ENCODE measurements at places on chromosomes 16 and 17.

DNA sequence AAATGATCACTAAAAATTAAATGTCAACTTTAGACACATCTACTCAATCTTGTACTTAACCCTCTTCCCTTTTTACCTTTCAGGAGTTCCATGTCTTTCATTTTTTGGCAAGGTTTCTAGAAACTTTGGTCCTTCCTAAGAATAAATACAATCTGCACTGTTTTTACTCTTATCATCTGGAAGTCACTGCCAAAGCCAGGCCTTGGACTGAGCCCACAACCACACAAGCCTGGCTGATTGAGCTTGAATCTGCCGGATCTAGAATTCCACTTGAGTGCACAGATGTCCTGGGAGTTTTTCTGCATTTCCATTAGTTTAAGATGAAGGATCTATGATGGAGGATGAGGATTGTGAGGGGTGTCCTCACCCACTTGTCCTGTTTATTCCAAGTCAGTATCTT, 126.1 kb downstream of the VPS53 start:
- no peak for DNase-seq

DNA sequence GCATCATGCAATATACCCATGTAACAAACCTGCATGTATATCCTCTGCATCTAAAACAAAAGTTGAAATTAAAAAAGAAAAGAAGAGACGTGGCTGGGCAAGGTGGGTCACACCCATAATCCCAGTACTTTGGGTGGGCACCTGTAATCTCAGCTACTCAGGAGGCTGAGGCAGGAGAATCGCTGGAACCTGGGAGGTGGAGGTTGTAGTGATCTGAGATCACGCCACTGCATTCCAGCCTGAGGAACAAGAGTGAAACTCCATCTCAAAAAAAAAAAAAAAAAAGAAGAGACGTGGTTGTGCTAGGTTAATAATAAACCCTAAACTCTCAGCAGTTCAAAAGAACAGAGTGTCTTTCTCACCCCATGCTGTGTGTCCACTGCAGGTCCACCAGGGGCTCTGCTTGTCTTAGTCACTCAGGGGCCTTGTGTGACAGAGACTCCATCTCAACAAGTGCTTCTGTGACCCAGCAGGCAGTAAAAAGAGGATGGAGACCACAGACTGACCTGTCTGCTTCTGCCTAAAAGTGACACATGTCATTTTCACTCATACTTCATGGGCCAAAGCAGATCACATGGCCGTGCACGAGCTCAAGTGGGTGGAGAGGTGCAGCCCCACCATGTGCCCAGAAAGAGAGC, 22.3 kb upstream of the N4BP1 start:
- DNase-seq: no peak

GRCh38 chr16:23877107-23878070, 41.6 kb downstream of the PRKCB start:
- DNase-seq: no peak

DNA sequence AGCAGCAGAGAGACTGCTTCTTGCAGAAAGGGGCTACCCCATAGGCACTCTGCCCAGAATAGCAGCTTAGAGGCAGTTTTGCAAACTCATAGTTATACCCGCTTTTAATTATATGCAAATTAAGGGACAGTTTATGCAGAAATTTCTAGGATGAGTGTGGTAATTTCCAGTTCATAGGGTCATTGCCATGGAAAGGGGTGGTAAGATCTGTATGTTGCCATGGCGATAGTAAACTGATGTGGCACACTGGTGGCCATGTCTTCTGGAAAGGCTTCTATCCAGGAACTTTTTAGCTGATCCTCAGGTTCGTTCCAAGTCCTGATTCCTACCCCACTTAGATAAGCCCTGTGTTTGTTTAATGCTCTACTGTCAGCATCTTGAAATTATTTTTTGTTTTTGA, 6.2 kb downstream of the STXBP4 start:
- DNase-seq: no peak

DNA sequence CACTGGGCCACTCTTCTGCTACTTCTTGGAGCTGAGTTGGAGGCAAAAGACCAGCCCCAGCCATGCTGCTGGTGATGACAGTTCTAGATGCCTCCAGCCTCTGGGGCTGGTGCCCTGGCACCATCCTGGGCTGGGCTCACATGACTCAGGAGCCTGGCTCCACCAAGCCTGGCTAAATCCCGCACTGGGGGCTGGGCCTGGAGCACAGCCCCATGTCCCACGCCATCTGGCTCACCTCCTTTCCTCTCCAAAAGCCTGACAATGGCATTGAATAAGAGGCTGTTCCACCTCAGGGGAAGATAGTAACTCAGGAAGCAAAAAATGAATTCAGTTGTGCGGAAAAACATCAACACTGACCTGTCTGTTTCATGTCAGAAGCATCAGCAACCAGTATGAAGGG, 45.1 kb upstream of the MTSS2 start:
- DNase-seq: no peak

DNA sequence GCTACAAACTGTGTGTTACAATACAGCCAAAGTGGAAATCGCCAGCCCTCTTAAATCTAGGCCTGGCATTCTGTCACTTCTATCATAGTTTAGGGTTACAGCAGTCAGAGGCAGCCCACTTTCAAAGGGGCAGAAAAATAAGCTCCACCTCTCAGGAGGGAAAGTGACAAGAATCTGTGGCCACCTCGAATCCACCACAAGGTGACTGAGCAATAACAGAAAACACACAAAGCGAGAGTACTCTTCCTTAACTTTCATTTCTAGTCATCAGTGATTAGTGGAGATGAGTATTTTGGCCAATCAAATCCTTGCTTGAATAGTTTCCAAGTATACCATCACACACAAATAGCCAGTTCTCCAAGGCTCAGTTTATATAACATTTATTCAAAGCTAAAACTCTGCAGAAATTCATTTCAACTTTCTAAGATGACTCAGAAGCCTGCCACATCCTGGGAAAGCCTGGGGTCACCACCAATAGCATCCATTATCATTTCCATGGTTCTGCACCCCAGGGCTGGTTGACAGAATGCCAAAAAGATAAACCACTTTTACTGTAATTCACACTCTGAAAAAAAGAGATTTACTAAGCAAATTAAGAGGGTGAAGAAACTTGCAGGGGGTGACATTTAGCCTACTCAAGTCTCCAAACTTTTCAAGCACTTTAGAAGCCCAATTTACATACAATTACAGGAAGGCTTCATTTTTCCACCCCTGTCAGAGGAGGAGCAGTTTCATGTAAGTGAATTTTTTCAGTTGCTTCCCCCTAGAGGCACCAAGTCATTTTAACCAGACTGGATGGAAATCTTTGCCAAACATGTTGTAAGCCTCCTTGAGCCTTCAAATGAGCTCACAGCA, 66.8 kb downstream of the SALL1 start:
- DNase-seq: no peak

DNA sequence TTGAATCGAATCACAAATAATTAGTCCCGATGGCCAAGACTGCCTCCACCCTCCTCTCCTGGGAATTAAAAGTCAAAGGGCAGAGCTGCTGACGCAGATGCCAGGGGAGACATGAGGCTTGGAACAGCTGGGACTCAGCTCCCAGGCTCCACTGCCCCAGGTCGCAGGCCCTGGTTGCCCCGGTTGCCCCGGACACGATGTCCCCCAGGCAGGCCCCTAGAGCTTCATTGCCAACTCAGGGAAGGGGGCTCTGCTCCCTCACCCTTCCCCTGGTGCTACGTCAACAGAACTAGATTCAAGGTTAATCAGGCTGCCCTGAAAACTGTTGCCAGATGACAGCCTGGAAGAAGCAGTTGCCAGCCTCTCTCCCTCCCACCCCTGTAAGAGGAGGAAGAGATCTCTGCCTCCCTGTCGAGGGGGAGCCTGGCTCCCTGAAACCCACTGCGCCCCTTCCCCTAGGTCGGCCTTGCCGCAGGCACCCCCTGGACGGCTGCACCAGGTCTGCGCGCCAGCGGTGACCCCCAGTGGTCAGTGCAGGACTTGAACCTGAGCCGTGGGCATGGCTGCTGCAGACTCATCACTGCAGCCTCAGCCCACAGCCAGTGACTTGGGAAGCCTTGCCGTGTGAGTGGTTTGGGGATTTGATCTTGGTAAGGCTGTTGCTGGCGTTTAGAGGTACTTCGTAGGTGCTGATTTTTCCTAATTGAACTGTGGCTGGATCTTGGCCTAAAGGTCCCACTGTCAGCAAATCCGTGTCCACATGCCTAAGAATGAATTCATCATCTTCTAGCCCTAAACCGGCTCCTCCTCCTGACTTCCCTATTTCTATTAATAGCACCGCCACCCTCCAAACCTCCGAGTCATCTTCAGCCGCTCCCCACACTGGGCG, 84.1 kb upstream of the TOB1 start:
- DNase-seq: peak; percentile 49

DNA sequence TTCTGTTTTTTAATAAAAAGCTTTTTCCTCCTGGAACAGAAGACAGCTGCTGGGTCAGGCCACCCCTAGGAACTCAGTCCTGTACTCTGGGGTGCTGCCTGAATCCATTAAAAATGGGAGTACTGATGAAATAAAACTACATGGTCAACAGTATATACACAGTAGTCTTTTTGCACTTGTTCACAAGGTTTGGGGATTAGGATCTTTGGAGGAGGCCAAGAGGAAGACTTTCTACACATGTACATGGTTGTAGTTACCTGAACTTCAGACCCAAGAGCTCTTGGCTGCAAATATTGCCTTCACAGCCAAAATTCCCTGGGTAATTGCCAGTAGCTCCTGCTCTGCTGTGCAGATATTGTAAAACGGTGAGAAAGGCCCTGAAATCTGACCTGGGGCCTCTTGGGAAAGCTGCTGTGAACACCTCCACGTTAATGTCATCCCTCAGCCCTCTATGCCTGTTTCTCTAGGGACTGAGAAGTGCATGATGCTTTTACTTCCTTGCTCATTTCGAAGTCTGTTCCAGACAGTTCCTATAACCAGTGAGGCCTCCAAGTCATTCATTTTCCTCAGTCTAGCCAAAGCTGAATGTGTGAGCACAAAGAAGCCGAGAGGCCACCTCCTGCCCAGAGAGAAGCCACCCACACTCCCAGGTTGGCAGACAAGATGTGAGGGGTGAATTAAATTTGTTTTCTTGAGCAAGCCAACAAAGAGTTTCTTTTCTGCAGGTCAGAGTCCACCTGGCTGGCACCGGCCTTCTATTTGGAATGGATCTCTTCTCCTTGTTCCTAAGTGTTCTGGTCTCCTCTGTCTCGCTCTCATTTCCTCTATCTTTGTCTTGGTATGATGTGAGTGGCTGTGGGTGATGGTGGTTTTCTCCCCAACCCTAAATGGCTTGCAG, 15.9 kb downstream of the ANKRD40 start:
- no peak for DNase-seq

DNA sequence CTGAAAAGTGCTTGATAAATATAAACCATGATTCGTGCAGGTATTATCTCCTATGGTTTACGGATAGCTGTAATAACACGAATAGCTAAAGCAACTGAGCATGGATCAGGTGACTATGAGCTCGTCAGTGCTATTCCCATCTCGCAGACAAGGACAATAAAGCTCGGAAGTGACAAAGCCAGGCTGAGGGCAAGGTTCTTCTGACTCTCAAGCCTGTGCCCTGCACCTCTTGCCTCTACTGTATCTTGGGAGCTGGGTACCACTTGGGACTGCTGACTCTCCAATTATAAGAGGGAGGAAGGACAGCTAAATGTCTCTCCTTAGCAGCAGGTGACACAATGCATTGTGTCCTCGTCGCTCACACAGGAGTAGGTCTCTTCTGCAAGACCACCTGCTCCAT, 49.6 kb upstream of the IRF8 start:
- DNase-seq: no peak

- no peak for DNase-seq
Observed at GRCh38 chr16:86924537-86924936, 346.2 kb downstream of the FOXL1 start.

- DNase-seq: no peak
Observed at GRCh38 chr16:50004239-50004638, 20.8 kb upstream of the CNEP1R1 start.

All from HL-60 (cell line).